ENCODE measurements at places on chromosomes 16 and 17.

GRCh38 chr16:17469741-17470181 is 999 bp downstream of the XYLT1 start:
- DNase-seq: no peak

- DNase-seq: no peak
Observed at GRCh38 chr17:5055543-5055942, 20.3 kb upstream of the SLC52A1 start.

- DNase-seq: no peak
Observed at GRCh38 chr17:3448059-3448665, 14.5 kb upstream of the OR1E2 start.

- DNase-seq: no peak
Observed at GRCh38 chr17:802901-803881, 21.0 kb downstream of the MRM3 start.

DNA sequence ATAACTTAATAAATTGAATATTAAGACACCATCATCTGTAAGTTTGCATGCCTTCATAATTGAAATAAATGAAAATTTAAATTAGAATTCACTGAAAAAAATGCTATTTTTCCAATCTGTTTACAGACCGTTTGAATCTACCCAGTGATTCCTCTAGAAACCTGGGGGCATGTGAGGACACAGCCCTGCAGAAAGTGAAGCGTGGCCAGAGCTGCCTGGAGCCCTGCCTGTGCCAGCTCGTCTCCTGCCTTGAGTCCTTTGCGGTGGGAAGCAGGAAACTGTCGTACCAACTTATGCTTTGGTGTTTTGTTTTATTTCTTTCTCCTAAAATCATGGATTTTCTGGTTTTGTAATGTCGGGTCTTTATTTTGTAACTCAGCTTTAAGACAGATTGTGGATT is 67.8 kb upstream of the FA2H start:
- DNase-seq: no peak

GRCh38 chr17:3685174-3685573 is 10.8 kb downstream of the P2RX5 start:
- DNase-seq: no peak

DNA sequence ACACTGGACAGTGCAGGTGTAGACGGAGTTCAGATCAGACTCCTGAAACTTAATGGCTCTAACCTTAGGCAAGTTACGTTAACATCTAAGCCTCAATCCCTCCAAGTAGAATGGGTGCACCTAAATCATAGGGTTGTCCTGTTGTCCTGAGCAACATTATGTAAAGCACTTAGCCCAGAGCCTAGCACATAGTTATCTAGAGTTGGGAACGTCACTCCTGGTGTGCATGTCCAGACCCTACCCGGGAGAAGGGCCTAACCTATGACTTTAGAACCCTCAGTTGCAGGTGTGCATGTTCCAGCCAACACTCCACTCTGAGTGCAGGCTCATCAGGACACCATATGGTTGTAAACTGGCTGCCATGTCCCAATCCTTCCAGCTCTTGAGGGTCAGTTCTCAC is 26.0 kb downstream of the LIG3 start:
- no peak for DNase-seq

- no peak for DNase-seq
Observed at GRCh38 chr16:28845293-28845692, 855 bp downstream of the TUFM start.

GRCh38 chr16:71492786-71493185 is 3.7 kb upstream of the ZNF19 start:
- no peak for DNase-seq

GRCh38 chr16:60755907-60756306 is 1280.3 kb downstream of the CDH8 start:
- DNase-seq: no peak

DNA sequence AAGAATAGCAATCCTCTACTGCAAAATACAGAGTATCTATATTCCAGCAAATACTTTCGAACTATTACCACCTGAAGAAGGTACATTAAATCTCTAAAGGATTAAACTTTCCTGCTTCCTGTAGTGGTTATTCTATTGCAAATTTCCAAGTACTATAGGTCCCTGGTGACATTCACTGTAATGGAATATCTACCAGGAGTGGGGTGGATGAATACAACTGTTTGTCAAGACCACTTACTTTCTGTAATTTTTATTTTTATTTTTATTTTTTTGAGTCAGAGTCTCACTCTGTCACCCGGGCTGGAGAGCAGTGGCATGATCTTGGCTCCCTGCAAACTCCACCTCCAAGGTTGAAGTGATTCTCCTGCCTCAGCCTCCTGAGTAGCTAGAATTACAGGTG is 389.5 kb downstream of the TMEM114 start:
- no peak for DNase-seq

- no peak for DNase-seq
Observed at GRCh38 chr17:10792151-10792550, 11.7 kb downstream of the TMEM238L start.

GRCh38 chr16:870856-871561 is 70.5 kb upstream of the GNG13 start:
- no peak for DNase-seq

- DNase-seq: no peak
Observed at GRCh38 chr16:67967183-67967957, 1.1 kb downstream of the SLC12A4 start.

GRCh38 chr16:84283314-84284153 is 11.1 kb upstream of the WFDC1 start:
- no peak for DNase-seq

DNA sequence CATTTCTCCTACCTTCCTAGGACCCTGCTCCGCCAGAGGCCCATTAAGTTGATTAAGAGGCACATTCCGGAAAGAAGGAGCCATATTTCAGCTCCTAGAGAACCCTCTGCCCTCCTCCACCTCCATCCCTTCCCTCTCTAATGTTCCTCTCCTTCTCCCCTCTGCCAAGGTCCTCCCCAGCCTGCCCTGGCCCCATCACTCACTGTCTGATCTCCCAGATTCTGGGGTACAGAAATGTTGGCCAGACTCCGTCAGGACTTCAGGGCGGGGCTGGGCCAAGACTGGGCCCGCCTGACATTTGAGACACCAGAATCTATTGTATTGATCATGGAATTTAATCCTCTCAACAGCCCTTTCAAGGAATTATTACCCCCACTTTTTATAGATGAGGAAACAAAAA is 136.1 kb downstream of the TMEM132E start:
- DNase-seq: no peak

- no peak for DNase-seq
Observed at GRCh38 chr17:10352893-10353292, 19.9 kb downstream of the MYH13 start.

DNA sequence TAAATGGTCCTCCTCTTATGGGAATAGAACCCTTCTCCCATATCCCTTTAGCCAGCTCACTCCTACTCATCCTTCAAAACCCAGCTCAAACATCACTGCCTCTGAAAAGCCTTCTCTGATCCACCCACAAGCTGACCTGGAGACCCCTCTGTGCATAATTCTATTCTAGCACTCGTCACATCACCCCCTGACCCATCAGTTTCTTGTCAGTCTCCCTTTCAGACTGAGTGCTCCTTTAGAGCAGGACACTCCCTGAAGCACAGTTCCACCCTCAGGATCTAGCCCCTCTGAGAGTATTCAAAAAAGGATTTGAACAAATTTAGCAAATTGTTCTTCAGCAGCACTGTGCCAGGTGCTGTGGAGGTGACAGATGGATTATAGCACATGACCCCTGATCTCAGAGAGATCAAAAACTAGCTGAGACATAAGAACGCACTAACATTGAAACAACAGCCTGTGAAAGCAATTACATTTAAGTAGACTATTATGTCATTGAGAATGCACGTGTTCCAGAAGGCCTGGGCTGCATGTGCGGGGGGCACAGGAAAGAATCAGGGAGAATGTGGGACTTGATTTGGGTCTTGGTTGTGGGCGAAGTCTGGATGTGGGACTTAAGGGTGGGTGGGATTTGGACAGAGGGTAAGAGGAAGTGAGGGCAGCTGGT is 43.5 kb downstream of the MRPS23 start:
- DNase-seq: no peak

DNA sequence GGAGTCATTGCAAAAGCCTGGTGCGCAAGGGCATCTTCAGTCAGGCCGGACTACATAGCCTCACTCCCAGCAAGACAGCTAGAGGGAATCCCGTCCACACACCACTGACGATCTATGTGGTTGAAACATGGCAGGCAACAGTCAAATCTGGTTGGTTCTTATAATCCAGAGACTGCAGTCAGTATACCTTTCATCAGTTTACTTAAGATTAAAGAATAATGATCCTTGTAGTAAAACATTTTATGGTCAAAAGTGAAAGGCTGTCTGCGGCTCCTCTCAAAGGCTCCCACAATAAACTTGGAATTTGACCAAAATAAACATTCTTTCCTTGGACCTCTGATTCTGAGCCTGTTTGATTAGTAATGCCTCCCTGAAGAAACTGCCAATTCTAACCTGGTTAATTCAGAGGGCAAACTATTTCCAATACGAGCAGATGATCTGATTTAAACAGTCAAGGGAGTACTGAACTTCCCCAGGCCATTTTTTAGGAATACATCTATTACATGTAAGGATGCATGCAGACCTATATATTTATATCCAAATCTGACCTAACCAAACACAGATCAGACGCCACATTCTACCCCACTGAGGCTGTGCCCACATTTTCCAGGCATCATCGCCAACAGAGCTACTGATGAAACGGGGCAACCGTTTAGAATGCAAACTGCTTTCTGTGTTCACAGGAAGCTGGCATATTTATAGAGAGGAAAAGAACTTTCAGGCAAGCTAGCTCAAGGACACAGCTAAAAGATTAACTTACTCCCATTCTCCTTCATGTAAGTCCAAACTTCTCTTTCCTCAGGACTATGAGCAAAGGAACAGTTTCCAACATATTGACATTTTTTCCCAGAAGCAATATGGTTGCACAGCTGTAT is 15.3 kb upstream of the TXNDC11 start:
- DNase-seq: no peak

DNA sequence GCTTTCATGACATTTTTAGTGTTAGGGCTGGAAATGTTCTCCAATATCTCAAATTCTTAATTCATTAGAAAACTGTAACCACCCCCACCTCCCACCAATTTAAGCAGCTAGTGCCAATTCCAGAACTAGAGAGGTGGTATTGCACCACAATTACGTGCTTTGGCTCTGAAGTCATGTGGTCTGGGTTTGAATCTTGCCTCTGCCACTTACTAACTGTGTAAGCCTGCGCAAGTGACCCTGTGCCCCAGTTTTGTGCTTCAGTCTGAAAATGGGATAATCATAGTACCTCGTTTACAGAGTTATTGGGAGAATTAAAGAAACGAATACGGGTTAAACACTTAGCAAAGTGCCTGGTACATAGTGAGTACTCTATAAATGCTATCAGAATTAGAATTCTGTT is 14.2 kb upstream of the MPHOSPH6 start:
- no peak for DNase-seq

GRCh38 chr17:4008441-4009185 is 44.4 kb upstream of the ATP2A3 start:
- DNase-seq: no peak

Measured in bone marrow (tissue), 2 donors.